Caco-2 (cell line): ENCODE measurements at places on chromosomes 1 and 21. TPM values are rescaled to one million over a fixed set of nuclear protein-coding genes. Genes with fewer than 3 reads are reported as not detected.

GRCh38 chr1:117636637-117637425 lies 31.0 kb downstream of the TENT5C start:
- no peaks in the 10 kb centered on the region for H3K36me3 ChIP-seq
- H3K4me3 ChIP-seq: no peak overlapping the region
- DNase-seq: no peak

GRCh38 chr21:16310176-16310575 lies 580.4 kb downstream of the USP25 start:
- no peaks in the 10 kb centered on the region for H3K27me3 ChIP-seq
- no peak for DNase-seq
- no peak overlapping the region for H3K27ac ChIP-seq
- no peaks in the 10 kb centered on the region for H3K36me3 ChIP-seq
- H3K4me1 ChIP-seq: no peaks in the 10 kb centered on the region
- H3K4me3 ChIP-seq: no peak overlapping the region

GRCh38 chr1:70836456-70836855 lies 211.2 kb downstream of the PTGER3 start:
- H3K4me3 ChIP-seq: no peak overlapping the region
- DNase-seq: no peak
- H3K4me1 ChIP-seq: no peaks in the 10 kb centered on the region
- no peaks in the 10 kb centered on the region for H3K27me3 ChIP-seq
- no peaks in the 10 kb centered on the region for H3K36me3 ChIP-seq

DNA sequence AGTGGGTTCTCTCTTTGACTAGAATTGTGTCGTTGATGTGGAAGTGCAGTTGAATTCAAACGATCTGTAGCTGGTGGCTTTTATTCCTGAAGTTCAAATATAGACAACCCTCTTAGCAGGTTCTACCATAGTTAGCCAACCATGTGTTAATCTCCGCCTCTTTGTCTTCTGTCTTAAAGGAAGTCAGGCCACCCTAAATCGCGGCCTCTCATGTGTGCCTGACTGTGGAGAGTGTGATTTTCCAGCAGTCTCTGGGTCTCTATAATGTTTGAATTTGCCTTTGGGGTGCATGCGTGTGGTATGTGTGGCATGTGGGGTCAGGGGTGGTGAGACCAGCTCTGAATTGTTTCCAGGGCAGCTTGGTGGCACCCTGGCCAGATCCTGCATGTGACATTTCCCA lies 244.9 kb downstream of the DISC1 start:
- no peaks in the 10 kb centered on the region for H3K27me3 ChIP-seq
- no peaks in the 10 kb centered on the region for H3K4me1 ChIP-seq
- H3K36me3 ChIP-seq: no peaks in the 10 kb centered on the region
- H3K4me3 ChIP-seq: no peak overlapping the region
- H3K27ac ChIP-seq: no peak overlapping the region

DNA sequence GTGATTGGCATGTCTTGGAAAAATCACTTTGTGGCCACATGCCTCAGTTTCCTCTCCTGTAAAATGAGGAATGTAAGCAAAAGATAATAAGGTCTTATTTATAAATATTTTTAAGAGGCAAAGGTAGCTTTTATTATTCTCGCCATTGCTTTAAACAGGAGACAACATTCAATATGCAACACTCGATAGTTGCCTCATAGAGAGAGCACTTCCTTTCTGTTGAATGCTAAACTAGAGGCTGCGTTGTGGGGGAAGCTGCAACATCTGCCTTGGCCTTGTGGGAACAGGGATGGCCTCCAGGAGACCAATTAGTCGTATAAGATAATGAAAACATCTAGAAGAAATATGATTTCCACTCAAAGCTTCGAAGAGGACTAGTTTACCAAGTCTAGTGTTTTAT lies 3.5 kb downstream of the OSCP1 start:
- no peaks in the 10 kb centered on the region for H3K36me3 ChIP-seq
- no peaks in the 10 kb centered on the region for H3K27me3 ChIP-seq
- no peak for DNase-seq
- H3K4me3 ChIP-seq: no peak overlapping the region

GRCh38 chr1:151130987-151131586 lies 15.3 kb downstream of the SEMA6C start:
- peak; percentile 93 for DNase-seq
- no peaks in the 10 kb centered on the region for H3K27me3 ChIP-seq
- no peaks in the 10 kb centered on the region for H3K36me3 ChIP-seq
- peaks cover 5% of the 10 kb centered on the region; the same call in 1 of the 2 replicates for H3K4me1 ChIP-seq
- H3K4me3 ChIP-seq: peak overlapping the region; percentile 32

The KIF21B gene
- 2.4 and 2.6 TPM in 2 replicates for total RNA-seq
